Posterior vena cava (tissue), 2 donors: ENCODE measurements at places on chromosomes 11 and 22.

DNA sequence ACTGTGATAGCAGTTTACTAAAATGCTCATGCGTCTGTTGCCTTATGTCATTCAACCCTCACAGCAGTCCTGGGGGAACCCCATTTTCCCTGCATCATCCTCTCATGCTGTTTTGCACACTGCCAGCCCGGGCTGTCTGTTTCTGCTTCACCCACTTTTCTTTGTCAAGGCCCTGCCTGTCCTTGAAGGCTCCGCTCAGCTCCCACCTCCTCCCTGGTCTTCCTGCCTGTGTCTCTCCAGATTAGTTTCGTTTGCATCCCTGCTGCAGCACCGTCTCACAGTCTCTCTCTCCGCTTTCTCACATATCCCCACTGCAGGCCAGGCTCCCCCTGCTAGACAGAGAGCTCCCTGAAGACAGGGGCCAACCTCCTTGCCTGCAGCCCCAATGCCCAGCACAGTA is 29.9 kb downstream of the SERPINH1 start:
- DNase-seq, result no peak

- DNase-seq, result no peak
Observed at GRCh38 chr22:25348391-25348790, 129.0 kb downstream of the CRYBB2 start.

GRCh38 chr11:26193694-26194365 is 138.1 kb upstream of the ANO3 start:
- DNase-seq, result no peak

DNA sequence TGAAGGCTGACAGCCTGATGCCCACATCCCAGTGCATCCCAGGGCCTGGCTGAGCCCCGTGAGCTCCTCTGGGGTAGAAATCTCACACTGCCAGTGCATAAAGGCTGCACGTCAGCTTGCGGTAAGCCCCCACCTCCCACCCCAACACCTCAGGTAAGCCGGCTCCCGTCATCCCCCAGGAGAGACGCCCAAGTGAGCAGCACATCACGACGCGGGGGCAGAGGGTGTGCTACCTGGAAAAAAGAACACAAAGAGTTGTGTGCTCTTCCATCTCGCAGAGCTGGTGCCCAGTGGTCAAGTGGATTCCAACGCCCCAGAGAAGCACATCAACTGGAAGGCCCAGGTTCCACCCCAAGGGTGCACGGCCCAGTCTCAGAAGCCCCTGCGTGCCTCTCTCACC is 50.0 kb downstream of the IGSF9B start:
- DNase-seq, result peak; percentile 78

DNA sequence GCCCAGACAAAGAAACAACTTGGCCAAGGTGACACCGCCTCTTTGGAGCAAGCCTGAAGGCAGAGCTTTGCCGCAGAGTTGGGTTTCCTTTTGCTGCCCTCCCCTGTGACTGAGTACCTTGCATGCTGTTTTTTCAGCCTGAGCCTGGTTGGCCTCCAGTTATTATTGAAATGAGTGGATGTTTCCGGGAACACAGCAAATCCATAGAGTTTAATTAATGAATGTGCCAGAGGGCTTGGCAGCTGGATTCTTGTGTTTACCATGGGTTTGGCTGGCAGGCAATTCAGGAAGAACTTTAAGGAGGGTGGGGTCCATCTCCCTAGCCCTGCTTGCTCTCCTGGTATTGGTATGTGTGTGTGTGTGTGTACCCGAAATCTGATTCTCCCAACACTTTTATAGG is 65.6 kb upstream of the CRYBB3 start:
- DNase-seq, result no peak
